Germinal center (tissue), 1 donor: ENCODE measurements at places on chromosomes 2 and 18.

DNA sequence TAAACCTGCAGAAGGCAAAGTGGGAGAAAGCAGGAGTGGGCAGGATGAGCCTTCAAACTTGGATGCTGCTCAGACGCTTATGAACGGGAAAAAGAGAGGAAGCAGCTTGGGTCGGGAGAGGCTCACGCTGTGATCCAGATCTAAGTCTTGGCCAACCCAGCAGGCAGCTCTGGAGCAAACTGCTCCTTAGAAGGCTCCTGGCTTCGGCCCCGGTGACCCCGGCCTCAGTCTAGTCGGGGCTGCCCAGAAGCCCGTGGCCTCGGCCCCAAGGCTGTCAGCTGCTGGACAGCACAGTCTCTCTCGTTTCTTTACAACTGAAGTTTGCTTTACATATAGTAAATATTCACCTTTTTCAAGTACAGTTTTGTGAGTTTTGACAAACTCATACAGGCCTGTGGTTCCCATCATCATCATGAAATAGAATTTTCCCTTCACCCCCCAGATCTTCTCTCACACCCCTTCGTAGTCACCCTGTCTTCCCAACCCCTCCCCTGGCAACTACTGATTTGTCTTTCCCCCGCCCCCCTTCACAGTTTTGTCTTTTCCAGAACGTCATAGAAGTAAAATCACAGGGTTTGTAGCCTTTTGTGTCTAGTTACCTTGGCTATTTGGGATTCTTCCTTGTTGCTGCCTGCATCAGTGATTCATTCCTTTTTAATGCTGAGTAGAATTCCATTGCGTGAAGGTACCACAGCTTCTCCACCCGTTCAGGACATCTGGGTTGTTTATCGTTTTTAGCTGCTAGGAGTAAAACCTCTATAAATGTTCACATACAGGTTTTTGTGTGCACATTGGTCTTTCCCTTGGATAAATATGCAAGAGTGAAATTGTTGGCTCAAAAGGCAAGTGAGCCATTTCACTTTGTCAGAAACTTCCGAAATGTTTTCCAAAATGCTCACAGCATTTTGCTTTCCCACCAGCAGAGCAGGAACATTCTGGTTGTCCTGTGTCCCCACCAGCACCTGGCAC is 35.1 kb downstream of the MYO7B start:
- DNase-seq: no peak

DNA sequence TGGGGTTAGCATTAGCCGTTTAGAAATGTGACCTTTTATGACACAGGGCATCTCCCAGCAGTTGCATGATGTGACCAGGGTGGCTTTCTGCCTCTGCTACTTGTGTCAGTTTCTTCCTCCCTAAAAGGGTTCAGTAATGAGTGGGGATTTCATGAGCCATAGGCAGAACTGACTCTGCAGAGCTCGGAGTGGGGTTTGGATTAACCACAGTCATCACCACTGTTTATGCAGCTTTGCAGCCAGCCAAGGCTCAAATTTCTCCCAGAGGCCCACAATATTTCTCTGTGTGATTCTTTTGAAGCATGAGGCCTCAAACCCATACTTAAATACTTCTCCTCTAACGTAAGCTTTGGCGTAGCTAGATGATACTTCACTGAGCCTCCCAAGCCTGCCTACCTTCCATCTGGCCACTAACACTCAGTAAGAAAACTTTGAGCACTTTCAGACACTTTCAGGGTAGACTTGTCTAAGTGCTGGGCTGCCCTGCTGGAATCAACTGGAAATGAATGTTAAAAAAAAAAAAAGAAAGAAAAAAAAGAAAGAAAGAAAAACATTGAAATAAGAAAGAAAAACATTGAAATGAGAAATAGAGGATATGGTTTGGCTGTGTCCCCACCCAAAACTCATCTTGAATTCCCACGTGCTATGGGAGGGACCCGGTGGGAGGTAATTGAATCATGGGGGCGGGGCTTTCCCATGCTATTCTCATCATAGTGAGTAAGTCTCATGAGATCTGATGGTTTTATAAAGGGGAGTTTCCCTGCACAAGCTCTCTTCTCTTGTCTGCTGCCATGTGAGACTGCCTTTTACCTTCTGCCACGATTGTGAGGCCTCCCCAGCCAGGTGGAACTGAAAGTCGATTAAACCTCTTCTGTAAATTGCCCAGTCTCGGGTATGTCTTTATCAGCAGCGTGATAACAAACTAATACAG is 11.5 kb upstream of the LAPTM4A start:
- no peak for DNase-seq

DNA sequence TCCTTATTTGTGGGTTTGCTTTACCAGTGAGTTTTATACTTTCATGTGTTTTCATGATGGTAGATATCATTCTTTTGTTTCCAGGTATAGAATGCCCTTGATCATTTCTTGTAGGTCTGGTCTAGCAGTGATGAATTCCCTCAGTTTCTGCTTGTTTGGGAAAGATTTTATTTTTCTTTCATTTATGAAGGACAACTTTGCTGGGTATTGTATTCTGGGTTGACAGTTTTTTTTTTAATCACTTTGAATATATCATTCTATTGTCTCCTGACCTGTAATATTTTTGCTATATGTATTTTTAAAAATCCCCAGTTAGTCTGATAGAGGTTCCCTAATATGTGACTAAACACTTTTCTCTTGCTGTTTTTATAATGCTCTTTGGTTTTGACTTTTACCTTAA is 58.3 kb upstream of the GALNT3 start:
- DNase-seq: no peak

DNA sequence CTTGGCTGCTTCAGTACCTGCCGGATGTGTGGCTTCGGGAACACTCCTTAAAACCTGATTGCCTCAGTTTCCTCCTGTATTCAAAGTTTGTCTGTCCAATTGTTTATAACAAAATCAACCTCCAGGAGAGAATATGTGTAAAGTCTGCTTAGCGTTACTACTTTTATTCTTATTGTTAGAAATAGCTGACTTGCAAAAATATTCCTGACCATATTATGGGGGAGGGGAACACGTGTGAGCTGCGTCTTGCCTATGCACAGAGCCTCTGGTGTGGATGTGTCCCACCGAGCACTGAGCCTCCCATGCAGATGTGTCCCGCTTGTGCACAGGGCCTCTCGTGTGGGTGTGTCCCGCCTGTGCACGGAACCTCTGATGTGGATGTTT is 82.5 kb downstream of the DCDC2C start:
- no peak for DNase-seq

GRCh38 chr2:161975062-161975812 is 98.8 kb downstream of the DPP4 start:
- no peak for DNase-seq

DNA sequence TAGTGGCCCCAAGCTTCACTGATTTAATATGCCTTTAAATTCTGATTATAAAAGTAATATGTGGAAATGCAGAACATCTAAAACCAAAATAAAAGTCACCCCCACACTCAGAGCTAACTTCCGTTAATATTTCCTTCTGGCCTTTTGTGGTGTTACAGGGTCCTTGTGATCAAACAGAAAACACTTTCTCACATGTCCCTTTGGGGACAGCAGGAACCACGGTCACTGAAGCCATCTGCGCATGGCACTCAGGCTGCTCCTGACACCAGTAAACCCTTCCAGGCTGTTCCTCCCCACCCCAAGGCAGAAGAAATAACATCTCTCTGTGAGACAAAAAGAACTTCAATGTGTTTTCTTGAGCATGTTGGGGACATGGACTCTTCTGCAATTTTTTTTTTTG is 25.1 kb upstream of the GPR17 start:
- peak; percentile 85 for DNase-seq

DNA sequence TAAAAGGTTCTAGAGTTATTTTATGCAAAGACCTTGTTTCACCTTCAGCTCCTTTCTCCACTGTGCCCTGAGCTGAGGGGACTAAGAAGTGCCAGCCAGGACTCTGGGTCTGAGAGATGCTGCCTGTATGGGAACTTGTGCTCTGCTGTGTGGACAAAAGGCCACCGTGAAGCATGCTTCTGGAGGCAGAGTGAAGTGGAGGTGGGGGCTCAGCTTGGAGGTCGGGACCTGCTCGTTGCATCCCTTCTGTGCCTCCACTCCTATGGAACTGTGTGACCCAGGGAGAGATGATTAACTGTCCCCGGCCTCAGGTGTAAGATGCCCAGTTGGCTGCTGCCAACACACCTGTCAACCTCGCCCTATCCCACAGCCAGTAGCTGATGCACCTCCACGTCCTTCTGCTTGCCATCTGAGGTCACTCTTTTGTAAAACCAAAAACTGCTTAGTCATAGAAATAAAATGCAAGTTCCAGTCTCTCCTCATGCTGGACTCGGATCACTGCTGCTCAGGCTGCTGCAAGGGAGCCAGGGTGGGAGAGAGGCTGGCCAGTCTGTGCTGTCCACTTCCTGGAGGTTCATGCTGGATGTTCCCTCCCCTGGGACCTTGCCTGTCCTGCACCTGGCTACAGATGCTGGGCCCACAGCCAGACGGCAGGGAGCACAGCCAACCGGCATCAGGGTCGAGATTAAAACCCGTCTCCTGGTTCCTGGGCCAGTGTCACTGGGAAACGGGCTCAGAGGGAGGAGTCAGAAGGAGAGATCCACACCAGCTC is 113.2 kb downstream of the ACKR3 start:
- DNase-seq: no peak

DNA sequence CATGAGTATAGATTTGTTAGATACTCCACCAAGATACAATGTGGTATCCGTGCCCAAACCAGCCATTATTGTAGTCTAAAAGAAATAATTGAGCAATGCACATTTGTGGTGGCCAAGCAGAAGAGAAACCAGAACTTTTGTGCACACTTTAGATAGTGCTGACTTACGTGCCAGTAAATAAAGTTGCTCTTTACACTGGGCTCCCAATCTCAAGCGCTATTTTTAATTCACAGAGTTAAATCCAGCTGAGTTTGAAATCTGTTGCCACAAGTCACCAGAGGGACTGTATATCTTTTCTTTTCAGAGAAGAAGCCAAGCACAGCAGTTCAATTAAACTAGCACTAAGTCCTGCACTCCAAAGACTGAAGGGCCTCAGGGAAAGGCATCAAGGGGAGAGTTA is 680.4 kb downstream of the TDRD15 start:
- no peak for DNase-seq

- DNase-seq: no peak
Measured at GRCh38 chr2:112024896-112025491, 30.1 kb upstream of the TMEM87B start.

- DNase-seq: no peak
Measured at GRCh38 chr2:144943986-144944385, 424.1 kb upstream of the ZEB2 start.

GRCh38 chr2:30510409-30510808 is 63.4 kb downstream of the LCLAT1 start:
- DNase-seq: no peak

DNA sequence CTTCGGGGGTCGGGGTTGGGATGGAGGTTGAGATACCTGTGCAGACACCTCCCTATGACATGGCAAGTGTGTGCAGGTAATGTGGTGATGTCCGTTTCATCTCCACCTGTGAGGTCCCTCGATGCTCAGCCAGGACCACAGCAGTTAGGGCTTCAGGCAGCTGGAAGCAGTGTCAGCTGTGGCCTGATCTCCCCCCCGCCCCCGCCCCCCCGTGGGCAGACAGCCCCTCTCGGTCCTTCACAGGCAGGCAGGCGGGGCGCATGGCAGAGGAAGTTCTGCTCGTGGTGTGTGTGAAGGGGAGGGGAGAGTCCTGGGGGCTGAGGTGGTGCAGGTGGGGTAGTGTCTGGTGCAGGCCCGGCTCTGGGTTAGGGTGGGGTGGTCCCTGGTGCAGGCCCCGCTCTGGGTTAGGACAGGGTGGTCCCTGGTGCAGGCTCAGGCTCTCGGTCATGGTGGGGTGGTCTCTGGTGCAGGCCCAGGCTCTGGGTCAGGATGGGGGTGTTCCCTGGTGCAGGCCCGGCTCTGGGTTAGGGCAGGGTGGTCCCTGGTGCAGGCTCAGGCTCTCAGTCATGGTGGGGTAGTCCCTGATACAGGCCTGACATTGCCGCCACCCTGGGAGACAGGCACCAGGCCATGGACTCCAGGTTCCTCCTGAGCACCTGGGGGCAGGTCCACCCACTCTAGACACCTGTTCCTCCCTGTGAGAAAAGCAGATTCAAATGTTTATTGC is 94.3 kb downstream of the NFATC1 start:
- DNase-seq: no peak

GRCh38 chr2:56523816-56524215 is 340.0 kb downstream of the CCDC85A start:
- no peak for DNase-seq

- no peak for DNase-seq
Measured at GRCh38 chr2:242051463-242051862, 181.9 kb downstream of the RTP5 start.

DNA sequence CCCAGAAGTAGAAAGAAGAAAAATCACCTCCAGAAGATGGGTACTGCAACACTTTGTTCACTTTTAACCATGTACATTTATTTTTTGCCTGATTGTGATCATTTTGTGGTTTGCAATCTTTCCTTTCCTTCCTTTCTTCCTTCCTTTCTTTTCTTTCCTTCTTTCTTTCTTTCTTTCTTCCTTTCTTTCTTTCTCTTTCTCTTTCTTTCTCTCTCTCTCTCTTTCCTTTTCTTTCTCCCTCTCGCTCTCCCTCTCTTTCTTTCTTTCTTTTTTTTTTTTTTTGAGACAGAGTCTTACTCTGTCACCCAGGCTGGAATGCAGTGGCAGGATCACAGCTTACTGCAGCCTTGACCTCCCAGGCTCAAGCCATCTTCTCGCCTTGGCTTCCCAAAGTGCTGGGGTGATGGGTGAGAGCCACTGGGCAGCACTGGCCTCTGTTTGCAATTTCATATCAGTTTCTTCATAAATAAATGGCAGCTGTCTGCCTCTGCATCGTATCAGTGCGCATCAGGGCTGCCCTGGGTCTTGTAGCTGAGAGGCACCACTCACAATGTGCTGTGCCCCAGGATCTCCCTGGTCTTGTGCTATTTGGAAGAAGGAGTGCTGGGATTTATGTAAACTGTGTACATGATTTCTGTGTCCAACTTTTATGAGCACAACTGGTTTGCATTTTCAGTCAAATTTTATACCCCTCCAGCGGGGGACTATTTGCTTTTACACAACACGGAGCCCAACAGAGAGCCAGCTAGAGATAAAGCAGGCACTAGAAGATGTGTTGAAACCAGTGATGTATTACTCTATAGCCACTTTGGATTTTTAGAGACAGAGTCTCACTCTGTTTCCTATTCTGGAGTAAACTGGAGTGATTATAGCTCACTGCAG is 6.9 kb upstream of the LIMS2 start:
- DNase-seq: no peak

GRCh38 chr18:22241921-22242361 is 72.6 kb downstream of the GATA6 start:
- no peak for DNase-seq

- no peak for DNase-seq
Measured at GRCh38 chr2:176099728-176100546, at the start of gene HOXD12. TSS of gene HOXD12 (plus strand) at chr2:176099795. CDS start at chr2:176099802, 7 bp downstream.
